GF-D8 (cell line): ENCODE measurements at places on chromosomes 3 and 15.

DNA sequence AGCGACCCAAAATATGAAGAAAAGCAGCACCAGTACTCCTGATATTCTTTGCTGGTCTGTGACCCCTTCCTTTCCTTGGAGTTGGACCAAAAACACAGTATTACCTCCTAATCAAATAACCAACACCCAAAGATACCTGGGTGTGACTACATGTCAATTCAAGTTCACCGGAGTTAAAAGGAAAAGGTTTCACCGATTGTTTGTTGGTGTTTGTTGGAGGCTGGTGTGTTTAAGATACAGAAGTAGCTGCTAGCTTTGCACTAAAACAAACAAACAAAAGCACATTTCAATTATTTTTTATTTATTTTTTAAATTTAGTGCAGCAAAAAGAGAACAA, 81.5 kb downstream of the MYO1E start:
- no peak for DNase-seq

DNA sequence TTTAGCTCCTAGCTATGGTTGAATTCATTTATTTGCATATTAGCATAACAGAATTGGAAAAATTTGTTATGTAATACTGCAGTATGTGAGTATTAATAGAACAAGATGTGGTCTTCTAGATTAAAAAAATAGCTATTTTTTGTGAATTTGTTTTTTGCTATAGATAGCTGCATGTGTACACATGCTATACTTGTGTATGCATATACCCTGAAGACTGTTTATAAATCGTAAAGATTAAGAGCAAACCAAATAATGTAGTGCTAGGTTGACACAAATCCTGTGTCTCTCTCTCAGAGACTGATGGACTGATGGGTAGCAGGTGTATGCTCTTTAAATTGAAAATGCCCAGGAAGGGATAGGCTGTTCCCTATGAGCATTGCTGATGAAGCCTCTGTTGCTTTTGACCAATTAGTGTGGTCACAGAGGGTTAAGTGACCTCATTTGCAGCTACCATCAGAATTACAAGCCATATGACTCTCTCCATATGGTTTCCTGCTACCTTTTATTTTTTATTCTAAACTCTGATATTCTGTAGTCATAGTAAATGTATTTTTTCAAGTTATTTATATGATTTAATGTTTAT, 9.0 kb downstream of the PLCL2 start:
- DNase-seq, result no peak

DNA sequence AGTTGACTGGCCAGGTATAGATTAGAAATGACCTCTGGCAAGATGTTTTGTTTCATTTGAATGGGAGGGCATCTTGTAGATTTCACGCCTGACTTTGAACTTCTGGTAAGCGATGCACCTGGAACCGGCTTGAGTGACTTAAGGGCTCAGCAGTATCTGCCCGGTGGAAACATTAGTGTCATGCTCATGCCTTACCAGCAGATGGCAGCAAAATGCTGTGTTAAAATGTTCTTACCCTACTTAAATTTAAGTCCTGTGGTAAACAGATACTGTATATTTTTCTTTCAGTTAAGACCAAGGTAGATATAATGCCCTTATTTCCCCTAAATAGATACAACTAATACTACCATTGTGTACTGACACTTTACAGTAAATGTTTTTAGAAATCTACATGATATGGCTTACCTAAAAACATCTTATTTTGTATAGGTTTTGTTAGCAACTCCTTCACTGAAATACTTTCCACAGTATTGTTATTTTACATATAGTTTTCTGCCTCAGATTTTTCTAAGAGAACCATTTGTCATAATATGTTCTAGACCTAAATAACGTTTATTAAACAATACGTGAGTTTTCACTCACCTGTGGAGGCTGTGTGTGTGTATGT, 25.5 kb downstream of the ASB7 start:
- peak; percentile 8 for DNase-seq

DNA sequence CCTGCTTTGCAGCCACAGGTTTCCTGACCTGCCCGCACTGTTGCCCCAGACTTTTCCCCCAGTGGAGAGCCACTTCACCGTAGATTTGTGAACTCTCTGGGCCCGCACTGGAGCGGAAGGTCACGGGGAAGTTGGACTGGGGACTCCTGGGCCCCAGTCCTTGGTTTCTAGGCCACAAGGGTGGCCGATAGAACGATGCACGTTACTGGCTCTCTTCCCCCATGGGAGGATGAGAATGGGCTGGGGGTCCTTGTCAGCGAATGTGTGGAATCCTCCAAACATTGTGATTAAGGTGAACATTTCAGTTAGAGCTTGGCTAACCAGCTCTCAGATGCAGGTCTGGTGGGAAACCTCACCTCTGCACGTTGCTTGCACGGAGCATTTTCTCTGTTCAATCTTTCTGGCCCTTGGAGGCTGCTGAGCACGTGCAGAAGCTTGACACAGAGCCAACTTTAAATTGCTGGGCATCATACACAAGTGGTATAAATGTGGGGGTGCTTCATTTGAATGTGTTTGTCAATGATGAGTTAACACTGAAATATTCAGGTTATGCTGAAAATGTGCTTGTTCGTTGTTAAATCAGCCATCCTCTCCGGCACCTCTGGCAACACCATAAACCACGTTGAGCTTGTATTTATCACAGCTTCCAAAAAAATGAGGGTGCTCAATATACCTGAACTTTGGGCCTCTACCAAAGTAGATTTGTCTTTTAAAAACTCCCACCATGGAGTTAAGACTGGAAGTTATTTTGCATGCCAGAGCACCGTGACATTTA, 976 bp downstream of the DIS3L start:
- peak; percentile 50 for DNase-seq

DNA sequence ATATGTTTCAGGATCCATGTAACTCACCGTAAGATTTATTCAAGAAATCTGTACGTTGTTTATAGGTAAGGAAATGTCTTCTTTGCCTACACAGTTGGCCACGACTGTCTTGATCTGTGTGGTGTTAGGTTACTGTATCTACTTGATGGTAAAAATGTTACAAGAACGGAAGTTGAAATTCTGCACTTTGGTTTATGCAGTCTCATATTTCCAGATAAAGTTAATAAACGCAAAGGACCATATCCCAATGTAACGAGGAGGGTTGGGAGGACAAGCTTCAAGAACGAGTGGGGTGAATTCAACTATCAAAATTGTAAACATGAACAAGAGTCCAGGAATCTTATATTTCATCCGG, 1.0 kb downstream of the USF3 start:
- DNase-seq, result peak; percentile 19

- no peak for DNase-seq
Observed at GRCh38 chr15:52518487-52519371, 10.0 kb downstream of the MYO5A start.

- no peak for DNase-seq
Observed at GRCh38 chr15:43483297-43484128, 9.4 kb downstream of the TP53BP1 start.

- DNase-seq, result no peak
Observed at GRCh38 chr3:72161881-72162595, 377.1 kb upstream of the PROK2 start.

- no peak for DNase-seq
Observed at GRCh38 chr3:184556582-184557347, 4.8 kb upstream of the EPHB3 start.

- DNase-seq, result no peak
Observed at GRCh38 chr15:66850996-66851310, 148.9 kb downstream of the SMAD6 start.

DNA sequence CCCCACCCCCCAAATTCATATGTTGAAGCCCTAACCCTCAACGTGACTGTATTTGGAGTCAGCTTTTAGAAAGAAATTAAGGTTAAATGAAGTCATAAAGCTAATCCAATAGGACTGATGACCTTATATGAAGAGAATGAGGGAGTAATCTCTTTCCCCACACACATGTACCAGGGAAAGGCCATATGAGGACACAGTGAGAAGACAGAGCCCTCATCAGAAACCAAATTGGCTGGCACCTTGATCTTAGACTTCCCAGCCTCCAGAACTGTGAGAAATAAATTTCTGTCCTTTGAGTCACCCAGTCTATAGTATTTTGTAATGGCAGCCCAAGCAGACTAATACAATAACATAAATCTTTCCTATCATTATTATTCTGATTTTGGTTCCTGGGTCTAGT, 194.7 kb upstream of the NANOGP8 start:
- DNase-seq, result no peak

GRCh38 chr3:53253707-53254508, 1.9 kb downstream of the TKT start:
- no peak for DNase-seq

DNA sequence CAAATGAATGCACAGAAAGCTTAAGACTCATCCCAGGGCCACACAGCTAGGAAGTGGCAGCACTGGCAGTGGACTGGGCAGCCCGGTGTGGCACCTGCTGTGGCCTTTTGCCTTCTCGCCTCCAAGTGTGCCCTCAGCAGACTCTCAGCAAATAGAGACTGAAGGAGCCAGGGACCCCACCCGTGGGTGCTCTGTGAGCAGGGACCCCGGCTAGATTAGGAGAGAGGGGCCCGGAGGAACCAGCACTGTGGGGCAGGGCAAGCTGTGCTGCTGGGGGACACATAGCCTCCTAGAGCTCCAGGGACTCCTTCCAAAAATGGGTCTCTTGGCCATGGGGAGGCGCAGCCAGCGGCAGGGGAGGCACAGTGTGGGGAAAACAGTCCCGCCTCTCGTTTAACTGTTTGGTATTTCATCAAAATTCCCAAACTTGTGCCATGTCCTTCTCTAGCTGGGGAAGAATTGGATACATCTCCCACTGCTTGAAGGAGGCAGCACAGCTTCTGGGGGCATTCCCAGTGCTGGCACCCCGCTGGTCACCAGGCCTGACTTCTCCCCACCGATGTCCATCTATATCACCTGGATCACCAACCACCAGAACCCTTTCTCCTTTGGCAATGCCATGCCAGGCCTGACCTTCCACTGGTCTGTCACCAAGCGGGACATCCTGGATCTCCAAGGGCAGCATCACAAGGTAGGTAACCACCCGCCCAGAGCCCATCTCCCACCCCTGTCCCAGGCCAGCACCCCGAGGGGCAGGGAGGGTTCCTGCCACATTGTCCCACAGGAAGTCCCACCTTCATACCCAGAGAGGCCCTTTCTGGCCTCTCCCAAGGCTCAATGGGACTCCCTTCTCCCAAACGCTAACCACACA, 12.0 kb upstream of the TXNRD3 start:
- DNase-seq, result no peak

- no peak for DNase-seq
Observed at GRCh38 chr3:11691767-11692531, 48.2 kb upstream of the VGLL4 start.

DNA sequence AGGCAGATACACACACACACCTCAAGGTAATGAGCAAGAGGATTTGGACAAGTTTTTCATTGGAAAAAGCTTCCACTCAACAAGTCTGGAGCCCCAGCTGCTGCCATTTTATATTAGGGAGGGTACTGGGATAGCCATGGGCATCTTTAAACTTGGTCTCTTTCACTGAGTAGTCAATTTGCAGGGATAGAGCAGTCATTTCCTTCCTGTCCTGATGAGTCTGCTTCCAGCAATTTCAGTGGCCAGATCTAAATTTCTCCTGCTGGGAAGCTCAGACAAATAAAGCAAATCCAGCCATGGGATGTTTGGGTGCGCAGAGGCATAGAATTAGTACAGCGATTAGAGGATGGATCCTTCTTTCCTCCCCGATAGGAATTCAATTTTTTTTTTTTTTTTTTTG, 874 bp upstream of the ERC2 start:
- DNase-seq, result no peak

DNA sequence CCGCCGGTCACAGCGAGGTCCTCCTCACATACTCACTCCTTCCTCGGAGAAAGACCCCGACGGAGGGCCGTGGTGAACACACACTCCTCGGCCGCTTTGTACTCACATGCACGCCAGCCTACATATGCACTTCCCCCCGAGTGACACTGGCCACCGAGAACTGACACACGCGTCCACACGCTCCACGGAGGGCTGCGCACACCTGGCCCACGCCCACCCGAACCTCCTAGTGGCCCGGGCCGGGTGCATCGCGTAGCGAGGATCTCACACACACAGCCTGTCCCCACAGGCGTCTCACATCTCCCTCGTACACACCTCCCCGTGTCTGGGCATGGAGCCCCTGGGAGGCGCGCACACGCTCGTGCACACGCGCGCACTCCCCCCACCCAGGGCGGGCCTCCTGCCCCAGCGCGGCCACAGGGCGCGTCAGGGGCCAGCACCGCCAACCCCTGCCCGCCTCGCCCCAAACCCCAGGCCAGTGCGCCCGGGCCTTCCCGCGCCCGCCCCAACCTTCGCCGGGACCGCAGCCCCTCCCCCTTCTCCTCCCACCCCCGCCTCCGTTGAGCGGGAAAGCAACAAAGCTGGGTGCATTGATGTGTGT, 411 bp upstream of the C3orf70 start:
- no peak for DNase-seq

DNA sequence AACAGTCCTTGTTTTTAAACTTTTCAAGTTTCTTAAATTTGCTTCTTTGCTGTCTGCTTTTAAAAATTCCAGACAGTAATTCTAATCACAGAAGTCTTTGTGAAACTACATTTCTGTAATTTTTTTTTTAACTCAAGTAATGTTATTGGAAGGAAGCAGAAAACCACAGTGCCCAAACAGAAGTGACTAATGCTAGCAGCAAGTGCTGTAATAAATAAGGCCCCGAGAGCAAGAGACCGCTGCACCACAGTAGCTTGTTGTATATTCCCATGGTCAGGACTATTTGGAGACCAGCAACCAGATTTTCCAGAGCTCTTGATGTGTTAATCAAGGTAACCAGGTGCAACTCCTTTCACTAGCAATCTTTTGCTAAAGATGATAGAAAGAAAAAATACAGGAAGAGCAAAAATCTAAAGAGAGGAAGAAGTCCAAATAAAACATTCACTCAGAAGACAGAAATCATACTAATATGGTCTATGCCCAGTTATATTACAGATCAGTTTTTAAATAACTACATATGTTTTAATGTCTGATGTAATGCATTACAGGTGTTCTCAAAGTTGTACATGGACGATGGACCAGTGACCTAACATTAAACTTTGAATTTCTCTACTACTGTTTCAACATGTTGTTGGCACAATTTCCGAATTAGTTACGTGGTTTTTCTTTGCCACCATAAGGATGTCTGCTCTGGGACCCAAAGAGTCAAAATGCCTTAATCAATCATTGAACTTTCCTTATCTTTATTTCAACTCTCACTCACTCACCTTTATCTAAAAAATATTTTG, 36.4 kb downstream of the WWTR1 start:
- no peak for DNase-seq

DNA sequence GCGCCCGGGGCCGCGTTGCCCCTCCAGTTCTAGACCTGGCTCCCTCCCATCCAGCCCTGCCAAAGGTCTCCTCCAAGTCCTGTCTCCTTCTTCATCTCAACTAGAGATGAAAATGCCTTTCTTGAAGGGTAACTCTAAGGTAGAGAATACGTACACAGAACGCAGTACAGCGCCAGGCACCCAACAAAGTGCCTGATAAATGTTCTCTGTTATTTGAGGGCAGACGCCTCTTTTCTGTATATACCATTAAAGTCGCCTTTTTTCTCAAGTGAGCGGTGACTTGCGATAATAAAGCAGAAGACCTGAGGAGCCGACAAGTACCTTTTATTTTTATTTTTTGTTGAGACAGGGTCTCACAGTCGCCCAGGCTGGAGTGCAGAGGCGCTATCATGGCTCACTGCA, 809 bp downstream of the CRTAP start:
- no peak for DNase-seq

GRCh38 chr15:67061811-67062368, 3.5 kb upstream of the SMAD3 start:
- no peak for DNase-seq
